ENCODE measurements at places on chromosomes 6 and 20.

- DNase-seq = no peak
Observed at GRCh38 chr6:168603234-168603633, 162.2 kb downstream of the SMOC2 start.

DNA sequence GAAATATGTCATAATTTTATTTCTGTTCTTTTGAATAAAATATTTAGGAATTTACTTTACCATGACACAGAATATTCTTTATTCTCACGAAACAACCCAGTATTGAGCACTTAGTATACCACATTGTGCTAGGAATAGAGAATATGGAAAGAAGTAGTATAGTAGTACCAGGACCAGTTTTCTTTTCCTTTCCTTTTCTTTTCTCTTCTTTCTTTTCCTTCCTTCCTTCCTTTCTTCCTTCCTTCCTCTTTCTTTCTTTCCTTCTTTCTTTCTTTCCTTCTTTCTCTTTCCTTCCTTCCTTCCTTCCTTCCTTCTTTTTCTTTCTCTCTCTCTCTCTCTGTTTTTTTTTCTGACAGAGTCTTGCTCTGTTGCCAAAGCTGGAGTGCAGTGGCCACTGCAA lies 7.5 kb upstream of the PLCB4 start:
- DNase-seq = no peak

GRCh38 chr6:124961777-124962638 lies at the start of gene RNF217:
RNF217 (plus strand) TSS chr6:124962437; CDS start chr6:124962545, 108 bp downstream.
- DNase-seq = peak; percentile 54

GRCh38 chr20:50332491-50332980 lies 141.9 kb downstream of the CEBPB start:
- no peak for DNase-seq

DNA sequence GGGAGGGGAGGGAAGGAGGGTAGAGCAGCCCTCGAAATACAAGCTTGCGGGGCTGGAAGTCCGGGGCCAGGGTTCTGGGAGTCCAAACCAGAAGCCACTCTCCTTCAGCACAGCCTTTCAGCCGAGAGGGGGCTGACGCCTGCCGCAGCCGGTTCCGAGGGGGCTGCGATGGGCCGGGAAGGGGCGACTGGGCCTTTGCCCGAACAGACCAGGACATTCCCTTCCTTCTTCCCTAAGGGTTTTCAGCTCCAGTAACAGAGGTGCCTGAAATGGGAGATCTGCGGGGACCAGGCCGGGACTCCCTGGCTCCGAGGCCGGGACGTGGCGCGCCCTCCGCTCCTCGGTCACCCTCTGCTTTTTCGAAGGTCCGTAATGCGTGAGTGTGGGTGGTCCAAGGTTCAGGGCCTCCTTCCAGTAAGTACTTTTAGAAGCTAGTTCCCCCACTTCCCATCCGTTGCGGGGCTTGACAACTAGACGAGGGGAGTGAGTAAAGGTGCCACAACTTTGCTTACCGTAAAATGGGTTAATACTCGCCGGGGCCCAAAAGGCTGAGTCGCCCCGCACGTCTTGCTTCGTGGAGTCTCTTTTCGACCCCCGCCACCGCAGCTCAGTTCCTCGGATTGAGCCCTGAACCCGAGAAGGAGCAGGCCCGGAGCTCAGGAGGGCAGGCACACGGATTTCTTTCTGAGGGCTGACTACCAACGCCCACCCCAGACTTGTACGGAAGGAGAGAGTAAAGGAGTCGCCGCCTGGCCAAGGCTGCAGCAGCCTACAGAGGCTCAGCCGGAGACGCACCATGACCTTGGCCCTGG lies 2.9 kb upstream of the OLIG3 start:
- DNase-seq = no peak

GRCh38 chr6:136158387-136158821 lies 91.7 kb downstream of the MTFR2 start:
- no peak for DNase-seq

GRCh38 chr6:10431423-10432164 lies 16.7 kb upstream of the TFAP2A start:
- no peak for DNase-seq

DNA sequence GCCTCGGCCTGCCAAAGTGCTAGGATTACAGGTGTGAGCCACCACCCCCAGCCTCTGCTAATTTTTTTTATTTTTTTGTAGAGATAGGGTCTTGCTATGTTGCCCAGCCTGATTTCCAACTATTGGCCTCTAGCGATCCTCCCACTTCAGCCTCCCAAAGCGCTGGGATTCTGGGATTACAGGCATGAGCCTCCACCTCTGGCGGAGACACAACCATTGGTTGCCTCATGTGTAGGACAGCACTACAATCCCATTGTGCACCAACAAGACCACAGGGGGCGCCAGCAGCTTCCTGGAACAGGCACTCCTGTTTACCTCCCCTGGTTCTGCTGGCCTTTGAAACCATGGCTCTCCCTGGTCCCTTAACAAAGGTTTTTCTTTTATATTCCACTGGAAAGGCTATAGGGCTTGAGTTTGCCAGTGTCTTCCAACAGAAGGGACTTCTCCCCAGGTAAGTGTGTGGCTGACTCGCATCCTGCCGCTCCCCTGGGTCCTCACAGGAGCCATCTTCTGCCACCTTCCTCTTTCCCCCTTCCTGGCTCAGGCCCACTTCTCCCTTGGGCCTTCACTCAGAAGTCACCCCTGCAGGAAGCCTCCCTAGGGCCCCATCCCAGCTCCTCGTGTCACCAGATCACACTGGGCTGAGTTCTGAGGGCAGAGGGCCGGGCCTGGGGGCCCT lies 39.2 kb upstream of the TLDC2 start:
- DNase-seq = no peak
